Articular chondrocyte of knee joint (primary cell): ENCODE measurements at places on chromosomes 12 and 14. TPM values are rescaled to one million over a fixed set of nuclear protein-coding genes. Genes with fewer than 3 reads are reported as not detected.

Gene CLEC9A
- not detected in 2 replicates for total RNA-seq

Gene SLC6A12
- total RNA-seq = not detected in 2 replicates

Gene CHGA
- not detected in 2 replicates for total RNA-seq

Gene PIANP
- 0.11 and 0.13 TPM in 2 replicates for total RNA-seq
